ENCODE measurements at places on chromosomes 5 and 9.

GRCh38 chr5:103177543-103177942 is 57.4 kb downstream of the PPIP5K2 start:
- no peak for DNase-seq

DNA sequence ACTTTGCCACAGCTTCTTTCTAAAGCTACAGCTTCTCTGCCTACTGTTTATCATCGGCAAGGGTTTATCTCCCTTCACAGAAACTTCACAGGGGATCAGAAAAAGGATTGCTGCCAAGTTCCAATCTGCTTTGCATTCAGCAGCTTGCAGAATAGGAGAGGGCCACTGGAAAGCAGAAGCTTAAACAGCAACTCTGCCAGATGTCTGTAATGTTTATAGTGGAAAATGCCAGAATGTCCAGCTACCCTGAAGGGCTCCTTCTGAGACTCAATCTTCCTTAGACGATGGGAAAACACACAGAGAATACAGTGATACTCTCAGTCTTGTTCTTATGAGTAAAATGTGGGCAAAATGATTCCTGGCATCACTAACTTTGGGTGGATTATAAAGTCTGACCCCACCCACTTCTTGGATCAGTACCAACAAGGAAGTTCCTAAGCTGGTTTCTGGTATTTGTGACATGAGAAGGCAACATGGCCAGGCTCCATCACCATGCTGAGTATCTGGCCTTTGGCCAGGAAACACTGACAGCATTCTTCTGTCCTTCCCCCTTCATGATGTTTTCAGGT is 19.0 kb downstream of the STOM start:
- no peak for DNase-seq

DNA sequence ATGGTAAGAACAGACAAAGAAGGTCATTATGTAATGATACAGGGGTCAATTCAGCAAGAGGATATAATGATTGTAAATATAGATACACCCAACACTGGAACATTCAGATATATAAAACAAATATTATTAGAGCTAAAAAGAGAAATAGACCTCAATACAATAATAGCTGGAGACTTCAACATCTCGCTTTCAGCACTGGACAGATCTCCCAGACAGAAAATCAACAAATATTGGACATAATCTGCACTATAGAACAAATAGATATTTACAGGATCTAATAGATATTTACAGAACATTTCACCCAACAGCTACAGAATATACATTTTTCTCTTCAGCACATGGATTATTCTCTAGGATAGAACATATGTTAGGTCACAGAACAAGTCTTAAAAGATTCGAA is 190.6 kb upstream of the RFX3 start:
- DNase-seq = no peak

DNA sequence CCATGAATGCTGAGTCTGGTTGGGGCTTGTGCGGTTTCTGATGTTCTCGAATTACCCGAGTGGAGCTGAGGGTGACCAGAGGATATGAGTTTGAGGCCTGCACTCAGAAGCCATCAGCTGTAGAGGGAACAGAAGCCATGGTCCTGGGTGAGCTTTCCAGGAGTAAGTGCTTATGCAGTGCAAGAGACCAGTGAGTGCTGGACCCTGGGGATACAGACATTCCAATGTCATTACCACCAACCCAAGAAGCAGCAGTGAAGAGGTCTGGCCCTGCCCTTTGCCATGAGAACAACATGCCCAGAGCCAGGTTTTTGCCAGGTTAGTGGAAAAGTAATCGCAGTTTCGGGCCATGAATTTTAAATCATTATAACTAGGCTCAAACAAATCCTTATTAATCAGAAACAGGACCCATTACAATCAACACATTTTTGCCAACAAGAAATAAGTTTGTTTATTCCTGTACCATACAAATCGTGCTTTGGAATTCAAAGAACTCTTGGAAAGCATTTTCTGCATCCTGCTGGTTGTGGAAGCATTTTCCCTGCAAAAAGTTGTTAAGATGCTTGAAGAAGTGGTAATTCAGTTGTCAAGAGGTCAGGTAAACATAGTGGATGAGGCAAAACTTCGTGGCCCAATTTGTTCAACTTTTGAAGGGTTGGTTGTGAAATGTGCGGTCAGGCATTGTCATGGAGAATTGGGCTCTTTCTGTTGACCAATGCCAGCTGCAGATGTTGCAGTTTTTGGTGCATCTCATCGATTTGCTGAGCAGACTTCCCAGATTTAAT is 154.6 kb downstream of the SYK start:
- DNase-seq = no peak

GRCh38 chr9:97767891-97768290 is 70.8 kb upstream of the XPA start:
- DNase-seq = no peak

GRCh38 chr5:5615569-5615968 is 193.1 kb downstream of the ICE1 start:
- no peak for DNase-seq

DNA sequence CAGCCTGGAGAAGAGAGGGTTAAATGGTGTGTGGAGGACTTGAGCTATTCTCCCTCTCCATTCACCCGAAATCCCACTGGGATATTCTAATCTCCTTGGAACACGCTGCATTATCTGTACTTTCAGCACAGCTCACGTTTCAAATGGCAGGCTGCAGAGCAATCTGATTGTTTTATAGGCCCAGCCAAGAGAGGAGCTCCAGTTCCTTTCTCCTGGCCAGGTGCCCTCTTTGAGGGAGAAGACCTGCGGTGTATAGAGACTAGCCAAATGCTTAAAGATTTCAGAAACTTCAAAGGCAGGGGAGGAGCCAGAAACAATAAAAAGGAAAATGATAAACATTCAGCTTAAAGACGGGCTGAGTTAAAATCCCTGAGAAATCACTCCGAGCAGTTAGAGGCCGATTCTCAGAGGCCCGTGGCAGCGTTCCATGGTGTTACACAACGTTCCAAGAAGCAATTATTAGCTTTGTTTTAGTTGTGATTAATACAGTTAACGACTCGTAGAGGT is 564.0 kb upstream of the KLF4 start:
- no peak for DNase-seq

DNA sequence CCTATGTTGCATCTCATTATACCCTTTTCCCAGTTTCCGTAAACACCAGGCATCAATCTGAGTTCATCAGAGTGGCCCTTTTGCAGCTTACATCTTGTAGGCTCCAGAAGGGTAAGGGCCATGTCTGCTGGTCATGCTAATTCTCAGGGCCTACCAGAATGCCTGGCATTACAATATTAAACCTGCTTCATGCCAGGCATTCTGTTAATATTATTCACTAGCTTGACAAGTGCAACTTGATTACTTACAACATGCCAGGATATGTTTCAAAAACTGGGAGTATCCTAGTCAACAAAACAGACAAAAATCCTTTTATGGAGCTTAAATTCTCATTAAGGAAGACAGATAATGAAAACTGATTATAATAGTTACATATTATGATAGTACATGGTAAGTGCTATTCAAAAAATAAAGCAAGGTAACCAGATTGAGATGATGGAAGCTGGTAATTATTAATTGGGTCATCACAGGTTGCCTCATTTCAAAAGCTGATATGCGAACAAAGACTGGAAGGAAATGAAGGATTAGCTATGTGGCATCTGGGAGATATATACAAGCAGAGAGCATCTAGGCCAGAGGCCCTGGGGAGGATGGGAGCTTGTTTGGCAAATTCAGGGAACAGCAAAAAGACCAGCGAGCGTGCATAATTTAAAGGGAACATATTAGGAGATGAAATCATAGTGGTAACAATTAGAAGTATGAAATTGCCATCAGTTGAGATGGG is 406.3 kb downstream of the DMRT2 start:
- no peak for DNase-seq

GRCh38 chr5:68304421-68305052 is 89.0 kb downstream of the PIK3R1 start:
- no peak for DNase-seq

All from activated T-cell treated with anti-CD3 and anti-CD28 coated beads for 48 hours (primary cell).